GF-D8 (cell line): ENCODE measurements at places on chromosomes 2 and 18.

DNA sequence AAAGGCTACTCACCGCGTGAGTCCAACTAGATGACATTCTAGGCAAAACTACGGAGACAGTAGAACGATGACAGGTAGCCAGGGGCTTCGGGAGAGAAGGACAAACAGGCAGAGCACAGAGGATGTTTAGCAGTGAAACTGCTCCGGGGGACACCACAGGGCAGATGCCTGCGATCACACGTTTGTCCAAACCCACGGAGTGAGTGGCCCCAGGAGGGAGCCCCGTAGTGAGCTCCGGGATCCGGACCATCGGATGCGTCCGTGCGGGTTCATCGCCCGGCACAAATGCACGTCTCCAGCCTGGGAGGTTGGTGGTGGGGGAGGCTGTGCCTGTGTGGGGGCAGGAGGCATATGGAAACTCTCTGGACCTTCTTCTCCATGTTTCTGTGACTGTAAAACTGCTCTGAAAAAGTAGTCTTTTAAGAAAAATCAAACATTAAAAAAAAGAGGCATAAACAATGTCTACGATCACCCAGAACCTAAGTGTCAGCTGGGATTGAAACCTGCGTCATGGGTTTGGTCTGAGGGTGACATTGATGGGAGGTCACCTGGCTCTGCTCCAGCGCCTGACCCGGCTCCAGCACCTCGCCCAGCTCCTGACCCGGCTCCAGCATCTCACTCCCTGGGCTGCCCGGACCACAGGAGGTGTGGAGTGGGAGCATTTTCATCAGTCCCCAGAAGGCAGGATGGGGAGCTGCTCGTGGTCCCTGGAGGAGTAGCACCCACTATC is 83.0 kb upstream of the CTDP1 start:
- no peak for DNase-seq

GRCh38 chr2:156522864-156523440 is 86.8 kb downstream of the GPD2 start:
- DNase-seq = no peak

- peak; percentile 36 for DNase-seq
Measured at GRCh38 chr2:241324775-241325174, 9.1 kb downstream of the SEPTIN2 start.

GRCh38 chr2:239648607-239649006 is 247.8 kb upstream of the HDAC4 start:
- DNase-seq = no peak

DNA sequence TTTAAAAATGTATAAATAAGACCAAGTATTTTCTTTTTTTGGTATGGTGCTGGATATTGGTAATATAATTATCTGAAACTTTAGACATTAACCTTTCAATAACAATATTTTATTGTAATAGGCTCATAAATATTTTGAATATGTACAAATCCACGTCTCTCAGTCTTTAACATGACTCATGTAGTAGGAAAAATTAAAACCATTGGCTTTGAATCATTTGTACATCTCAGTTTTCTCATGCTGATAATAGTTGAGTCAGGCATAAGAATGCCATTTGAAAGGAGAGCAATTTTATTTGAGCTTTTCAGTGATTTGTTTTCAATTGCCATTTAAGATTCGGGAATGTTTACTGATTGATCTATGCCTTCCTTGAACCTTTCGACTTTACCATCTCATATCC is 364.8 kb downstream of the TGIF1 start:
- no peak for DNase-seq

GRCh38 chr2:215447056-215447455 is 11.2 kb upstream of the FN1 start:
- DNase-seq = no peak

- no peak for DNase-seq
Measured at GRCh38 chr18:26655525-26656430, 107.4 kb upstream of the KCTD1 start.

DNA sequence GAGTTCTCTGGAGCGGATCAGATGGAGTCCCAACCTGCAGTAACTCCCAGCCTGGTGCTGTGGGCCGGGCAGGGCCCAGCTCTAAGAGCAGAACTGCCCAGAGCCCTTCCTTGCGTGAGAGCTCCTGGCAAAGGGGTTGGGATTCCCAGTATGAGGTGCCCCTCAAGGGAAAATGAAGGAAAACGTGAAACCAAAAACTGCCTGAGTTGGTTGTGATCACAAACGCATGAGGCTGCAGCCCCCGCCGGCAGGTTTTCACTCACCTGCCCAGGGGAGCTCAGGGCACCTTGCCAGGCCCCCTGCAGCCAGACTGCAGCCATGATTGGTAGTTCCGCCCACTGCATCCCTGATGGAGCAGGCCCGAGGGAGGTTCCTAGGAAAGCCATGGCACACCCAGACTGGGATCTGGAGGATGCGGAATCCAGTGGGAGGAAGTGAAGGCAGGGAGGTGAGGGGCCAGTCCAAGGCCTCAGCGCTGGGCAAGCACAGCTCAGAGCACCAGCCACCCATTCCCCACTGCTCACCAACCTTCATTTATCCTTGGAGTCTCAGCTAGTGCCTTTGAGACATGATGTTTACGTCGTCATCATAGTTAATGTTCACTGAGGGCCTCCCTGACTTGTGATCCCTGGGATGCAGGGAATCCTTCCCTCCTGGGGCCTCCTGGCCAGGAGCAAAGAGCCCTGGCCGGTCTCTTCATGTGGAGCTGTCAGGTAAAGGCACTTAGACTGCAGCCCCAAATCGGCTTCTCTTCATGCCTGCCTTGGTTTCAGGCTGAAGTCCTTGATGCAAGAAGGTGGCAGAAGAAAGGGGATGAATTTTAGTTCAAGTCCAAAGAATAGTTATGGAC is 103.2 kb downstream of the INHBB start:
- DNase-seq = no peak

DNA sequence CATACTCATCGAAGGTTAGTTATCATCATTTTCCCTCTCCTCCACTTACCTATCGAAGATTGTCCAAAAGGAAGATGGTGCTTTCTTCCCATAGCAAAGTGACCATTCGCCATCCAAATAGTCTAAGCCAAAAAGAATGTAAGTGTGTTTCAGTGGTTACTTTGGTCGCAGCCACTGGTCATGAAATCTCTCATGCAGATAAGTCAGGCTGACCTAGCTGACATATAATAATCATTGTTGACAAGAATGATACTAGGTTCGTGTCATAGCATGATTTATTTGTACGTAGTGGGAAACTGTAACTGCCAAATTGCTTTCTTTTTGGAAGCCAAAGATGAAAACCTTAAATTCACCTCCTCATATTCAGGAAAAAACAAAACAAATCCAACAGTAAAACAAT is 89.6 kb upstream of the PMAIP1 start:
- no peak for DNase-seq

DNA sequence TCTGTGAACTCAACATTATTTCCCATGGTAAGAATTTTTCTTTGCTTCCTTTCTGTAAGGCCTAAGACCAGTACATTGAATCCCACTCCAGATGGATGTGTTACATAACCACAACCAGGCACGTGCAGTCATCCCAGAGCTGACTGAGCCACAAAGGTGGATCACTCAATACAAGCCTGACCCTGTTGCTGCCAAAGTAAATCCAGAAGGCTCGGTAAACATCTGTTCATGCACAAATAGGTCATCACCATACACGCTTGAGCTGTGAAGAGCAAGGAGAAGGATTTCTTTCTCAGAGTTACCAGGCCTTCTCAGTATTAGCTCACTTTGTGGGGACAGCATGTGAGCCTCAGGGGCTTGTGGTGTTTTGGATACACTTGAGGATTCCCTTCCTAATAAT is 791.4 kb upstream of the FANCL start:
- DNase-seq = no peak

DNA sequence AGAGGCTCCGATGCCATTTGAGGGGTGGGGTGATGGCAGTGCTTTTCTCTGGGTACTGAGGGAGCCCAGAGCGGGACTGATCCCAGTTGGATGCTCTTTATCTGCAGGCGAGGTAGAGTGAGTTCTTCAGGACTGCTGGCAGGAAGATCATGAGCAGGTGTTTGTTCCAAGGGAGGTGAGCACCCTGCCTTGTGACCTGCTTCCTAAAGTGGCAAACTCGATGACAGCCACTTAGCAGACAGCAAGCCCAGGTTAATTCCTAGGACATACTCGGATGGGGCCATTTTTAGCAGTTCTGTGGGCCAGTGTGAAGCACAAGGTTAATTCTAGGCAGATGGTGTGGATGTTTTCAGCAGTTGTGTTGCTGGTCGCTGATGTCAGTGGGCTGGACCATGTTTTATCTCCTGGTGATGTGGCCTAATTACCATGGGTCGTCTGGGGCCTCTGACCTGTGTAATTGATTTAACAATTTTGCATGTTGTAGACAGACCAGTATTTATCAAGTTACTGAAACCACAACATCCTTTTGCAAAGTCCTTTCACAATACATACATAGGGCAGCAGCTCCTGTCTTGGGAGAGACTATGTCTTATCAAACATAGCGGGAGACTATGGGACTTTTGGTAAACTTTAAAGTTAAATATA is 4.9 kb downstream of the FKBP1B start:
- DNase-seq = no peak

DNA sequence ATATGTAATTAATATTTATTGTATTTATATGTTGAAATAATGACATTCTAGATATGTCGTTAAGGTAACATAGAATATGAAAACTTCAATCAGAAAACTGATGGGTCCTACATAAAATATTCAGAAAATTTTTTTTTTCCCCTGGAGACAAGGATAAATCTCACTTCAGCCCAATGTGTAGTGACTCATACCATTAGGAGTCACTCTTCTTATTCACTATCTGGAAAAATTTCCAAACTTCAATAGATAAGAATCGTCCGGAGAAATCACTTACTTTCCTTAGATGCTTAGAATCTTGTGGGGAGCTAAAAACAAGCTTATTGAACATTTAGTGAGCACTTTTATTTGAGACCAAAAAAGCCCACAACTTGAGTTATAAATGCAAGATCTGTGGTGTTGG is 4.6 kb downstream of the SERPINB13 start:
- DNase-seq = no peak

GRCh38 chr2:25290811-25291495 is 50.8 kb downstream of the DNMT3A start:
- no peak for DNase-seq

- DNase-seq = no peak
Measured at GRCh38 chr2:212811921-212812320, 273.3 kb upstream of the ERBB4 start.

DNA sequence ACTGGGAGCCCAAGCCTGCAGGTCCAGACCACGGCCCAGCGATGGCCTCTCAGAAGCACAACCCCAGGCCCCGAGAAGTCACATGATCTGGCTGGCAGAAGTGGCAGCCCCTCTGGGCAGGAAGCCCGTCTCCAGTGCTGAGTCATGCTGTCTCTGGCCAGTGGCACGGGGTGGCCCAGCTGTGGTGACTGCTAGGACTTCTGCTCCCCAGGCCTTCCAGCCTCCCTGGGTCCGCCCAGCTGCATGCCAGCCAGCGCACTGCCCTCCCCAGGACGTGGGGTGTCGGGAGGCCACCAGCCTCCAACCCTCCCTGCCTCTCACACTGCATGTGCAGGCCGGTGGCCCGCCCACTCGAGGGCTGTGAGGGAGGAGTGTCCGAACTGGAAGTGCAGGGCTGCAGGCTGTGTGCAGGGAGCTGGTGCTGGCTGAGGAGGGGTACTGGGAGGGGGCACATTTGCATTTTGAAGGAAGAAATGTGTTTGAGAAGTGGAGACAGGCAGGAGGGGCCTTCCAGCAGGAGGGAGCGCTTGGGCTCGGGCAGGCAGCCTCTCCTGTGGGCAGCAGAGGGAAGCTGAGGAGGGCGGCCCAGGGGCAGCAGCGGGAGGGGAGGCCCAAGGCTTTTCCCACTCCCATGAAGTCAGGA is 17.0 kb upstream of the HPCAL1 start:
- DNase-seq = peak; percentile 73

DNA sequence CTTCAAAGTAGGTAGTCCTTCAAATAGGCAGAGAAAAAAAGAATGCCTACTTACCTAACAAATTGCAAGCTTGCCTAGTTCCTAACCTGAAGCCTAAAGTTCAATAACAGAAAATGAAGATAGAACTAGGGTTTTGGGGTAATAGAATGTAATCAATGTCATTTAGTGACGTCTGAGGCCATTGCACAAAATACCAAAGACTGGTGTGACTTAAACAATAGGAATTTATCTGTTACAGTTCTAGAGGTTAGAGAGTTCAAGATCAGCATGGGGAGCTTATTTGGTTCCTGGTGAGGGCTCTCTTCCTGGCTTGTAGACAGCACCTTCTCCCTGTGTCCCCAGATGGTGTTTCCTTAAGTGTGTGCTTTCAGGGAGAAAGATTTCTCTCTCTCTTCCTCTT is 4.7 kb upstream of the NPC1 start:
- no peak for DNase-seq

GRCh38 chr2:85963068-85963467 is 74.3 kb upstream of the ST3GAL5 start:
- DNase-seq = no peak

DNA sequence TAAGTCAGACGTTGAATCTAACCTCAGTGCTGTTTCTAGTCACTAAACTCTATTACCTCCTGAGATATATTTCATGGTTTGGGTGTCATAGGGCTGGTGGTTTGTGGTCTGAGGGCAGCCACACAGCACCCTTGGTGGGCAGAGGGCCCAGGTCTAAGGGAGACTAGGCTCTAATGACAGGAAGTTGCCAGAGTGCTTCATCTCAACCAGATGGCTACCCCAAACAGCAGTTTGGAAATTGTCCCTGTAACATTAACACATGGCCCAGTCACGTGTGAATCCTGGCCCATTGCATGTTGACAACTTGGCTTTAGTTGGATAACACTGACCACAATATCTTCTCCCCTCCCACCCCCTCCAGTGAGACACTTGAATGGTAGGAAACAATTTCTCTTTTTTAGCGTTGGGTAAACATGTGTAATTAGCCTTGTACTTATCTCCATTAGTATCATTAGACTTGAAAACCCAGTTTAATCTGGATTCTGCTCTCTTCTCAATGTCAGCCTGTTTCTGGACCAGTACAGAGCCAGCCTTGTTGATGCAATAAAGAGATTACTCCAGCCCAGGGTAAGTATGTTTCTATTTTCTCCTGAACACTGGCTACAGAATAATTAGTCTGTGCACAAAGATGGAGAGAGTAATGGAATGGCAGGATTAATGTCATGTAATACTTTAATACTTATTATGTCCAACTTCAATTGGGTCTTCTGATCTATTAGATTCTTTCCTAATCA is 187.8 kb upstream of the SIX3 start:
- peak; percentile 93 for DNase-seq

GRCh38 chr18:38642711-38643110 is 1077.1 kb upstream of the CELF4 start:
- DNase-seq = no peak

GRCh38 chr2:95362486-95362885 is 40.0 kb upstream of the FAHD2A start:
- DNase-seq = no peak

- DNase-seq = no peak
Measured at GRCh38 chr2:240591784-240592183, 5.2 kb downstream of the CAPN10 start.
